ENCODE measurements at places on chromosomes 11 and 22.

- no peak for DNase-seq
These were observed 3.7 kb upstream of the OR5B21 start for GRCh38 chr11:58511636-58512035.

DNA sequence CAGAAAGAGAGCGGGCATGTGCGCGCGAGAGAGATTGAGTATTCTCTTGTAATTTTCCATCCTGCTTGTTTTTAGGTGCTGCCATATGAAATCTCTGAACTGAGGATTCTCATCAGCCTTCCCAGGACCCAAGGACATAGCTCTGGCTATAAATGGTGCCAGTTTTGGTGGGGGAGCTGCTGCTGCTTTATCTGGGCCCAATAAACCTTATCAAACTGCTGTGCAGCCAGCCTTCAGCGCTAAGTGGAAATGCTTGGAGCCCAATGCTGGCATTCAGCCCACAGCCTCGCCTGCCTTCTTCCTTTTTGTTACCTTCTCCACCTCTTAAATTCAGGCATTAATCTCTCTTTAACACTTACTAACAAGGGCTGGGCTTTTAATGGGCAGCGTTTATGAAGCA lies 2.4 kb upstream of the ZBTB16 start:
- DNase-seq = no peak

DNA sequence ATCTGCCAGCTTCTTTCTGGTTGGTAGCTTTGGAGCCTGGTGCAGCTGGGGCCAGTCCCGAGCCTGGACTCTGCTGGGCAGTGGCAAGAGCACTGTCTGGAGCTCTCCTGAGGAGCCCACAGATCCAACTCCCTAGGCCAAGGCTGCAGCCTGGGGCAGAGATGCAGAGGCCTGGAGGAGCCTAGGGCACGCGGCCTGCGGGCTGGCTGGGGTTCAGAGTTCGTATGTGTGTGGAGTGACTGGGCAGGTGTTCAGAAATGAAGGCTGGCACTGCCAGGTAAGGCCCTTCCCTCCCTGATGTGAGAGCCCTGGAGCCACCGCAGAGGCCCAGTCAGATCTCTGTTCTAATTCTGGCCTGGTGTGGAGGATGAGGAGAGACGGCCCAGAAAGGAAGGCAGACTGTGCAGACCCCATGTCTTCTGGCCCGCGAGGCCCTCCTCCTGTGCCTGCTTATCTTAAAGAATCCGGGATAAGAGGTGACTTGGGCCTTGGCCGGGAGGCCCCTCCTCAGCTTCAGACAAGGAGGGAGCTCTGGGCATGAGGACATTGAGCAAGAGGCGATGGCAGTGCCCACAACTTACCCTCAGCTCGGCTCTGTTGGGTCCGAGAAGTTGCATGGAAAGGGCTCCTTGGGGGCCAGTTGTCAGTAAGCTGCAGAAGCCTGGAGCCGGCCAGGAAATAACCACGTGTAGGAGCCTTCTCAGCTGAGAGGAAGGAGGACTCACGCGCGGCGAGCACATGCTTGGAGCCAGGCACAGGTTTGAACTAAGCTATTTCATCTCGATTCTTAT lies 62.2 kb upstream of the B3GAT1 start:
- DNase-seq = no peak

GRCh38 chr11:13705710-13706109 lies 37.2 kb downstream of the FAR1 start:
- DNase-seq = no peak

DNA sequence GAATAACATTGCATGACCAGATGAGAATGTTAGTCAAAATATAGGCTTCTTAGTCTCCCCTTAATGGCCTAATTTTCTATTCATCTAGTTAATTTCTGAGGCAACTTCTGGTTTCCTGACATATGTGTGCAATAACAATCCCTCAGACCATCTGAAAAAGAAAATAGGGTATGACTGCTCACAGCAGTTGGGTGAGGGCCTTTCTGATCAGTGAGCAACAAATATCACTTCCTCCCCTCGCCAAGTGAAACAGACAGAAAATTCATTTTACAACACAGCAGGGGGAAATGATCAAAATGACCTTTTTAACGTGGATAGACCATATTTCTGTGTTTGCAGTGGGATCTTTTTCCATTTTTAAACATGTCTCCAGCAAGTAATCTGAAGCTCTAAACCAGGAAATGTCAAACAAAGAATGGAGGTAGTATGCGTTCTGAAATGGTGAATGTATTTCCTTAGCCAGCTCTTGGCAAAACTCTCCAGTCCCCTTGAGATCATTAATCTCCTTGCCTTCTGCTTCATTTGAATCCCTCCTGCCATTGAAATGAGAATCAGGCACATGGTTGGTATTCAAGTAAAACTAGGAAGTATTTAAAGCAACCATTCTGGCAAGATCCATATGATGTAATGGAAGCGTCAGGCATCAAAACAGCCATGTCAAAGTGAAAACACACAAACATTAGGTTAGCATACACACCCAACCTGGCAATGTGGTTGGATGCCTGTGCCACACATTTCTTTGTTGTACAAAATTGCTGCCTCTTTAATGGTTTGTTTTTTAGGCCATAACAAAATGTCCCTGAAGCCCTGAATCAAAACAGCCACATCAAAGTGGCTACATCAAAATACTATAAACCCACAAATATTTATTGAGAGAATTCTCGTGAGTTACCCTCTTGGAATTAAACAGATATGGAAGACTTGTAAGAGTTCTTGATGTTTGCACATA lies 100.1 kb downstream of the SLC1A2 start:
- no peak for DNase-seq

DNA sequence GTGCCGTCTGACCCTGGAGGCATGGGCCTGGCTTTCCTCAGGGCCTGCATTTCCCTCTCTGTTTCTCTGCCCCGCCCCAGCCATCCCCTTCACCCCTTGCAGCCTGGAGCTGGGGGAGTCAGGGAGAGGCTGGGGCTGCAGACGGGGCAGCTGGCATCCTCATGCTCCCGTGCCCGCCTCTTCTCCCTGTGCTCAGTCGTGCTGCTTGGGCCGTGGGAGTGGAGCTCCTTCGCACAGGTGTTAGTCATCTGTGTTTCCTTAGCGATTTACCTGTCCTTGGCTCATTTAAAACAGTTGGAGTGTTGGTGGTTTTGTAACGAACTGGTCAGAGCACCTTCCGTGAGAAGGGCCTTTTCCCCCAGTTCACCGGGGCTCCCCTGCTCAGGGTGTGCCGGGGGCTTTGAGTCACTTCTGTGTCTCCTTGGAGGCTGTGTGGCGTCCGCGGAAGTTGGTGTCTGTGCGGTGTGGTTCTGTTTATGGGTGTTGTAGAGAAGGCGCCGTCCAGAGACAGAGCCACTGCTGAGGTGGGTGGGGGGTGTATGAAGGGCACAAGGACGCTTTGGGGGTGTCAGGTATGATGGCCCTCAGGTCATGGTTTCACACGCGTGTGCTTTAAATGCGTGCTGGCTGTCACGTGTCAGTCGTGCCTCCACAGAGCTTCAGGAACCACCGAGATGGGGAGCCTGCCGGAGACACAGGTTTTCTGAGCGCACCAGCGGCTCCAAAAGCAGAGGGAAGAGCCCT lies 19.5 kb downstream of the BRSK2 start:
- DNase-seq = no peak

GRCh38 chr11:115558635-115559034 lies 54.4 kb upstream of the CADM1 start:
- no peak for DNase-seq

DNA sequence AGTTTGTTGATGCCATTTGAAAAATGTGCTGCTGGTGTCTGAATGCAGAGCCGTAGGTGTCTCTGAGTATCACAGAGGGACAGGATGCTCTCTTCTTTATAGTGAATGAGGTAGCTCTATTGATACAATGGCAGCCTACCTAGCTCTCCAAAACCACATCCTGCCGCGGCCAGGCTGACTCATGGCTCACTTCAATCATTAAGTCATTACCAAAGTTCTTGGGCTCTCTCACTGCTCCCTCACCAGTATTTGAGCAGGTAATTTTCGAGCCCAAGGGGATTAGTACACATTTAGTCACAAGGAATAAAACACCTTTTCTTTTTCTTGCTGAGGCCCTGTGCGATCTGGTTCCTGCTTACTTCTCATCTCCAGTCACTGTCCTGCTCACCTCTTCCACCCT lies 509.0 kb upstream of the LARGE1 start:
- DNase-seq = no peak

GRCh38 chr11:123630126-123630608 lies 24.3 kb downstream of the SCN3B start:
- DNase-seq = no peak

- no peak for DNase-seq
These were observed 27.9 kb downstream of the MB start for GRCh38 chr22:35589071-35589755.

DNA sequence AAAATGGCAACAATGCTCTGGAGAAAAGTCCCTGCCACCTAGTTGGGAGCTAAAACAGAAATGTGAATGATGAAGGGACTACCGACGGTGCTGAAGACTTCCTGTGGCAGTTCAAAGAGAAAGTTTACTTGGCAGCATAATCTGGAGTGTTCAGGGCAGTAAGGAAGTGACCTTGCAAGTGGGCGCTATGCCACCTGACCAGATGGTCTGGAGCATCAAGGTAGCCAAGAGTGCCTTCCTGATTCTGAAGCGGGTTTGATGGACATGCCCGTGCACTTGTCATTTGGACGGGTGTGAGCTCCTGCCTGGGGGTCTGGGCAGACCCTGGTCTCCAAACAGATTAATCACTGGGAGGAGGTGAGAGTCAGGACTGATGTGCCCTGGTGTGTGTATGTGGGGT lies 1.8 kb upstream of the SNX19 start:
- no peak for DNase-seq

DNA sequence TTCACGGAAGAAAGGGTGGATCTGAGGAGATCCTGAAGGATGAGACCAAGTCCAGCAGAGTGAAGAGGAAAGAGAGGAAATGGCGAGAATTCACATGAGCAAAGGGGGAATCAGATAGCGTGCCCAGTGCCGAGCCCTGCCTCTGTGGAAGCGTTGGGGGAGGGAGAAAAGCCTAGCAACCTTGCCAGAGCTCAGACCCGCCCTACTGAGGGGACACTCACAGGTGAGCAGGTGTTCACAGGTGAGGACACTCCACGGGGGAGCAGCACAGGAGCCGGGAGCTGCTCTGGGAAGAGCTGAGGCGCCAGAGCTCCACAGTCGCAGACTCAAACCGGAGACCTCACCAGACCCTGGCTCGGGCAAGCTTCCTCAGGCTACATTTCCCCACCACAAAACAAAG lies 56.2 kb downstream of the MICAL3 start:
- DNase-seq = no peak

DNA sequence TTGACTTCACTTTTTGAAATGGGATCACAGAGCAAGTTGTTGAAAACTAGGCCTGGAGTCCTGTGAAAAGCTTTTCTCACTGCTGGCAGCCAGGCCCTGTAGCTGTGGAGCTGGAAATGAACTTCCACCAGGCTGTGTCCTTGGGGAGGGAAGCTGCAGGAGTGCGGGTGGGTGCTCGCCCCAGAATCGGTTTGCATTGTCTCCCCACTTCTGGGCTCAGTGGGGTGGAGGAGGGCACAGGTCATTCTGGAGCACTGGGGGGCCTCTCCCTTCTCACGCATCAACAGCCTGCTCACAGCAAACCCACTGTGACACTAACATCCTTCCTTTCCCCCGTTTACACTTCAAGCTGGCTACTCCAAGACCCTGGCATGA lies 15.2 kb downstream of the GLB1L2 start:
- DNase-seq = no peak

- DNase-seq = no peak
These were observed 32.7 kb downstream of the METTL15 start for GRCh38 chr11:28140689-28141455.

DNA sequence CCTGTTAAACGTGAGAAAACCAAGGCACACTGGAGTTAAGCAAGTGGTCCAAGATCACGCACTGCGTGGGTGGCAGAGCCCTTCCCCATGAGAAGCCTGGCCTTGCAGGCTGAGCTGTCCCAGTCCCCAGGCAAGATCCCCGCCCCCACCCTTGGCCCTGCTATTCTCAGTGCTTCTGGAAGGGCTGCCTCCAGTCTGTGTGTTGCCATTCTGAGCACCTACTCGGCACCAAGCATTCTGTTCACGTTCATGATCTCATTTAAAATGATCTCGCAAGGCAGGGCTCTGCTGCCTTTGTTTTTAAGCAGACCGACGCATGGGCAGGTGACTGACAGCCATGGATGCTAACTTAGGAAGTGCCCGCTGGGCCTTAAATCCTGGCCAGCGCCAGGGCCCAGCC lies 62.8 kb downstream of the PHF21B start:
- no peak for DNase-seq

DNA sequence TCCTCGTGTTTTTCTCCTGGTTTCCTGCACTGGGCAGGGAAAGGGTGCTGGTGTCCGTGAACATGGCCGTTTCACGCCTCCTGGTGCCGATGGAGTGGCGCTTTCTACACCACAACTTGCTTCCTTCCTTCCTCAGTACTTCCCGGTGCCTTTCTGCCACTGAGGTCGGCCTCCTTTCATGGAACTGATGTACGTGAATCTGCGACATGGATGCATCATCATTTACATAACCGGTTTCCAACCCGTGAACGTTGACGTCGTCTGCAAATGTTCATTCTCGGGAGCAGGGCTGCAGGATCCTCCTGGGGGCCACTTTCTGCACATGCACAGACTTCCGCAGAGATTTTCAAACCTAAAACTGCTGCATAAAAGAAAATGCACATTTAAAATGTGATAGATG lies 474.4 kb downstream of the BRD1 start:
- no peak for DNase-seq

- peak; percentile 86 for DNase-seq
These were observed 5.7 kb downstream of the PIK3IP1 start for GRCh38 chr22:31286360-31287255.

DNA sequence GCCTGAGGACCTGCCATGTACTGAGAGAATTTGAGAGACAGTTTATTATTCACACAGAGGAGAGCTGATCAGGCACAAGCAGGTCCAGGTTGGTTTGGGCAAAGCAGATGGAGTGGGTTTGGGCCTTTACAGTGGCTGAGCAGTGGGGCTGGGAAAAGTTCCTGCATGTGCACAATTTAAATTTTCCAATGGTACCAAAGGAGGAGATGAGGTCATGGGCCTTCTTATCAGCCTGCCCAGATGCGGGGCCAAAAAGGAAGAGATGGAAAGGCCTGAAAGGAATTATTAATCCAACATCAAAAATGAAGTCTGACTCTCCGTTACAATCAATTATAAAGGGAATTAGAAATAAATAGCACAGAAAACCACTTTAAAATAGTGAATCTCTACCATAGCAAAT lies 367.6 kb downstream of the TMEM135 start:
- DNase-seq = no peak

DNA sequence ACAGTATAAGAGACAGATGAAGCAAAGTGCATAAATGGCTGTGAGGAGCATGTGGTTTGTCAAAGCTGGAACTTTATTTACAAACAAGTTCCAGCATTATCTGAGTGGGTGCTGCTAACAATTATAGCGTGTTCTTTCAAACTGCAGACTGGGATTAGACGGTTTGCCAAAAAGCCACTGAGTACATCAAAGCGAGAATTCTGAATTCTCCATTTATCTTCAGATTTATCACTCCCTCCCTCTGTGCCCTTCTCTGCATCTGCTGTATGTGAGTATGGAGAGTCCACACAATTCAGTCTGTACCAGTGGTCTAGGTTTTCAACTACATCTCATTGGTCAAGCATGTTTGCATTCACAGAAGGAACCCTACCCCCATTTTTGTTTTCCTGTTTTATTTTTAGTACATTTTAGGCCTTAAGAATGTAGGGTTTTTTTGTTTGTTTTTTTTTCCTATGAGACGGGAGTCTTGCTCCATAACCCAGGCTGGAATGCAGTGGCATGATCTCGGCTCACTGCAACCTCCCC lies 18.1 kb upstream of the INCENP start:
- no peak for DNase-seq

GRCh38 chr11:97751405-97751804 lies 1269.3 kb upstream of the CNTN5 start:
- no peak for DNase-seq
